ENCODE measurements at places on chromosomes 7 and 10.

DNA sequence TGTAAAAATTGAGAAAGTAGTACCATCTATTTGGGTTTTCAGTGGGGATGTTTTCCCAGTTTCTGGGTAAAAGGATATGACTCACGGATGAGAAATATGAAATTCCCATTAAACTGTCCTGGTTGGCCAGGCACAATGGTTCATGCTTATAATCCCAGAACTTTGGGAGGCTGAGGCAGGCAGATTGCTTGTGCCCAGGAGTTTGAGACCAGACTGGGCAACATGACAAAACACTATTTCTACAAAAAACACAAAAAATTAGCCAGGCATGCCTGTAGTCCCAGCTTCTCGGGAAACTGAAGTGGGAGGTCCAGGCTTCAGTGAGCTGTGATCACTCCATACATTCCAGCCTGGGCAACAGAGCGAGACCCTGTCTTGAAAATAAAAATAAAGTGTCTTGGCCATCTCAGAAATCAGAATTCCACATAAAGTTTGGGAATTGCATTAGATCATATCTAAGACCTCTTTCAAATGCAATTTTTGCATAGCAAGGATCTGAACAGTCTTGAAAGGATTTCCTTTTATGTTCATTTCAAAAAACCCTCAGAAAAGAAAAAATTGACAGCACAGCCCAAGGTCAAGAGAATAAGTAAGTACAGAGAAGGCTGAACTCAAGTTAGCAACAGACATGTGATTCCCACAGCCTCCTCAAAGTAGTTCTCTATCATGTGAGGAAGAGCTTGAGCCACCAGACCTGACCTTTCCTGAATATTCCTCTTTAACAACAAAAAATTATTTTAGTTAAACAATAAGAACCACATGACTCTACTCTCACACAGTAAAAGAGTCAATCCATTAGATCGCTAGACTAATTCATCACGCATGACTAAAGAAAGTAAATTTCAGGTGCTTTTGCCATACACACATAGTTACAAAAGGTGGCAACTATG is 141.5 kb upstream of the CAV2 start:
- no peak for DNase-seq

GRCh38 chr10:30550967-30551815 is 78.4 kb downstream of the LYZL2 start:
- no peak for DNase-seq

DNA sequence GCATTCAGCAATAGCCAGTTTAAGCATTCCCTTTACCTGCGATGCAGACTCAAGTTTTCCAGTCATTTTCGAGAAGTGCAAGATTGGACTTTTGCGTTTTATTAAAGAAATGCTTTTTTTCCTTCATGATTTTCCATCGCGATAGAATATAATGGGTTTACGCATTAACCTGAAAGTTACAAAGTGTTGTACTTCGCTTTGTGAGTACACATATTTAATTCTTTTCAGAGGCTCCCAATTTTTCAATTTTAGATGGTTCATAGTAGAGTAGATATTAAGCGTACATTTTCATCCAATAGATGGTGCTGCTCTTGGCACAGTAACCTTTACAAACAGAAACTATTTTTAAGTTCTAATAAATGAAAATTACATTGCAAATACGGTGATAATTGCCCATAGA is 1.3 kb downstream of the PTPRZ1 start:
- no peak for DNase-seq

GRCh38 chr7:49074538-49074937 is 150.2 kb downstream of the CDC14C start:
- DNase-seq: no peak

GRCh38 chr7:24255139-24255538 is 28.9 kb upstream of the NPY start:
- no peak for DNase-seq

- peak; percentile 24 for DNase-seq
Measured at GRCh38 chr10:48470893-48471805, 133.7 kb downstream of the ARHGAP22 start.

DNA sequence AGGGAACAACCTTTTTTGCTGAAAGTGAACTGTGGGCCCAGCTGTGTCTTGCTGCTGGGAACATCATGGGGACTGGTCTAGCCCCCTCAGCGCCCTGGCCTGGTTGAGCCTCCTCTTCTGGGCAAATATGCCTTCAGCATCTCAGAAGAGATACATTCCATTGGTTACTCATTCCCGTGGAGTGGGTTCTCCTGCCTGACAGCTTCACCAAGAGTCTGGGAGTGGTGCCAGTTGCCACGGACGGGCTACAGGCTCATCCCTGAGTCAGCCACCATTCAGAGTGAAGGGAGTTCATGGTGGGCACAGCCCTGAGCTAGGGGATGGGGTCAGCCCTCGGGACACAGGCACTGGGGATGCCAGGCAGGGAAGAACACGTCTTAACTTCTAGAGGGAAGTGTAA is 81.9 kb downstream of the RAMP3 start:
- no peak for DNase-seq

GRCh38 chr7:94567396-94567795 is 57.8 kb downstream of the CASD1 start:
- DNase-seq: no peak

GRCh38 chr7:134441264-134441663 is 17.6 kb downstream of the AKR1B1 start:
- no peak for DNase-seq

DNA sequence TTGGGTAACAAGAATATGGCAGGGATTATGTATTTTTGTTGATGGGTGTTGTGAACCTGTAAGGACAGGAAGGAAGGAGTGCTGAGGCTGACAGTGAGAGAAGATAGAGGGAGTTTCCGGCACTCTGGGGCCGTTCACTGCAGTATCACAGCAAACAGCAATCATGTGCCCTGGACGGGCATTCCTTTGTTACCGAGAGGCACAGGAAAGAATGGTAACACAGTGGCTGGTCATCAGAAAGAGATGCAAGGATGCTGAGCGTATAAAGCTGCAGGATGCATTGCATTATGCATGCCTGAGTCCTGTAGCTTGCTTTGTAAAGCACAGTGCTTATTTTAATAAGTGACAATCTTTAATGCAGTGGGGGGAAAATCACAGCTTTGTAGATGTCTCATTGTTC is 286.8 kb downstream of the RPS24 start:
- no peak for DNase-seq

- DNase-seq: no peak
Measured at GRCh38 chr10:119248681-119249080, 41.3 kb downstream of the GRK5 start.

- DNase-seq: no peak
Measured at GRCh38 chr7:137625197-137625596, 221.6 kb downstream of the DGKI start.

DNA sequence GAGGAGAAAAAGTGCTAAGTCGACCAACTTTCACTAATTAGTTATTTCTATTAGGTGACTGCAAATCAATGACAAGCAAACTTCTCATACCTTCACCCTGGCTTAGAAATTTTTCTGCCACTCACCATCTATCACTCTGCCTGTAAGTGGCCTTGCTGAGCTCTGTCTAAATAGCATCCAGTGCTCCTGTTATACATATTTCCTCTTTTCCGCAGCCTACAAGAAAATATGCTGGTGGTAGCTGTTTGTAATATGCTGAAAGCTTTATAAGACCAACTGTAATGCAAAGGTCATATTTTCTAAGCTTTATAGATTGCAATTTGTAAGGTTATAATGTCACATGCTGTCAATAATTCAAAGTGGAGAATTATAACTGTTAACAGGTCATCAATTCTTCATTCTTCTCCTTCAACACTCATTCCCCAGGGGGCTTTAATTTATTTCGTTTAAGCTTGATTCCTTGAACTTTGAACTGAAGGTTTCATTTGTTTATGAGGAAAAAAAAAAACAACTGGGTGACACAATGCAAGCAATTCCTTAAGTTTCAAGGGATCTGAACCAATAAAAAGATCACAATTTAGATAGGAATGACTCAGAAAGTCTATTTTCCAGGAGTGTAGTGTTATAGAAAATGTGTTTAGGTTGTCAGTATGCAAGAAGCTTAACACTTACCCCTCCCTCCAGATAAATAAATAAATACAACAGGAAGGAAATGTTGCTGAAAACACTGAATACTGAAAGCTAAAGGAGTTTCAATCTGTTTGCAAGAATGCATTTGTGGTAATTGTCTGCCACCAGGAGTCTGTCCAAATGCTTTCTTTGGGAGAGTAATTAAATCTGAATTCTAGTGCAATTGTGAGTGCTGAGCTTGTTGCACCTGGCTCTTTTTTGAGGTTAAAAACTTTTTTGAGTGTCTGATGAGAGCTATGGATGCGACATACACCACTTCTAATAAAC is 183.7 kb downstream of the SORCS1 start:
- DNase-seq: no peak

- DNase-seq: no peak
Measured at GRCh38 chr10:1063232-1063865, 7.2 kb downstream of the WDR37 start.

DNA sequence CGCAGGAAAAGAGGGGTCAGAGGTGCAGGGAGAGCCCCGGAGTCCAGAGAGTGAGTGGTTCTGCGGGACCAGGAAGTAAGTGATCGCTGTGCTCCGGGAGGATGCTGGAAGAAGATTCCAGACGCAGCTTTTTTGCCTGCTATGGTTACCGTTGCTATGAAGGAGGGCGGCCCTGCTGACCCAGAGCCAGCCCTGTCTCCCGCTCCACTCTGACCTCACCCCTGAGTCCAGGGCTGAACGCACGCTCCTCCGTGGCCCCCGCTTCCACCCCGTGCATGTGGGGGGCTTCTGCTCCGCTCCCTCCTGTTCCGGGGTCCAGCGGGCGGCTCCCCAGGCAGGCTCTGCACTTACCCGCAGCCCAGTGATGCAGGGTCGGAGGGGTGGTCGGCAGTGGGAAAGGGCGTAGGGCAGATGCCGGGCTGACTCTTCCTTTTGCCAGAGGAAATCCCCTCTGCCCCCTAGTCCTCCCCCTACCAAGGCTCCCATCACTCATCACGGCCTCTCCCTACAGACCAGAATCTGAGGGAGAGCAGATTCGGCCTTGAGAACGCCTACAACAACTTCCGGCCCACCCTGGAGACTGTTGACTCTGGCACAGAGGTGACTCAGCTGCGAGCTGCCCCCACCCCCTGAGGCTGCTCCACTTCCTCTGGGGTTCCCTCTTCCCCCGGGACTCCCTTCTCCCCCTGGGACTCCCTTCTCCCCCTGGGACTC is 2.7 kb upstream of the MUC17 start:
- peak; percentile 54 for DNase-seq

DNA sequence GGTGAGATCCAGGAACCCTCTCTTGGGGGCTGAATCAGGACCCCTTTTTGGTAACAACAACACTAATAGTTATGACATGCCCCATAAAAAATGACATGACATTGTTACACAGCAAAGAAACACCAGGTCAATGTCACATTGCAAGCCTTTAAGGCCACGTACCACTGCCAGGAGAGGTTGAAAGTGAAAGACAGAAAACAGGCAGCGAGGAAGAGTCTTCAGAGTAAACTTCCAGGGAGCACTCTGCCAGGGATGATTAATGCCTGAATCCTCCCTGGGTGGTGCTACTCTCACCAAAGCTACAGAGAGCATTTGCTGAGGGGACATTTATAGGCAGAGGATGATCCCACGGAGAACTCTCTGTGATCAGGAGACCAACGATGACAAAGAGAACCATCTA is 551.6 kb downstream of the CALN1 start:
- no peak for DNase-seq

DNA sequence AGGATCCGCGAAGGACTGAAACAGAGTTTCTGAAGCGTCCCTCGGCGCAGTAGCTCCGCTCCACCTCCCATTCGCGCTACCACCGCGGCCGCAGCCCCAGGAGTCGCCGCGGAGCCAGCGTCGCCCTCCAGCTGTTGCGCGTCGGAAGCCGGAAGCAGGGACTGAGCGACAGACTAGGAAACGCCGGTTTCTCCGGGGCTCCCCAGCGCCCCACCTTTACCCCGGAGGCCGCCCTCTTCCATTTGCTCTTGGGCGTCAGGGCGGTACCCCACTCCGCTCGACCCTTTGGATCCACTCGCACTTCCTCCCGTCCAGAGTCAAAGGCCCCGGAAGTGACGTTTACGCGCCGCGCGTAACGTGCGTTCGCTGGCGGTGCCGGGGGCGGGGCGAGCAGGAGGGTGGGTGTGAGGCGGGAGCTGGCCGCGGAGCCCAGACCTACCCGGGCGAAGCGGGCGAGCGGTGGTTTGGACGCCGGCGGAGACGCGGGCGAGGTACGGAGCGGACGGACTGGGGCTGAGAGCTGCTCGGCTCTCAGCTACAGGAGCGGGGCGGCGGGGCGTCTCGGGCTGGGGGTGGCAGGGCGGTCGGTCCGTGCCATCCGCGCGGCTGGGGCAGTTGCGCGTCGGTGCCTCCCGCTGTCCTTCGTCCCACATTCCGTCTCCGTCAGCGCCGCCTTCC is at the start of gene RABGEF1:
Gene RABGEF1 (plus strand): TSS at position 432 of the 678 bp plus-strand sequence. CDS start 31,167 bp downstream, outside the sequence.
- peak; percentile 97 for DNase-seq

DNA sequence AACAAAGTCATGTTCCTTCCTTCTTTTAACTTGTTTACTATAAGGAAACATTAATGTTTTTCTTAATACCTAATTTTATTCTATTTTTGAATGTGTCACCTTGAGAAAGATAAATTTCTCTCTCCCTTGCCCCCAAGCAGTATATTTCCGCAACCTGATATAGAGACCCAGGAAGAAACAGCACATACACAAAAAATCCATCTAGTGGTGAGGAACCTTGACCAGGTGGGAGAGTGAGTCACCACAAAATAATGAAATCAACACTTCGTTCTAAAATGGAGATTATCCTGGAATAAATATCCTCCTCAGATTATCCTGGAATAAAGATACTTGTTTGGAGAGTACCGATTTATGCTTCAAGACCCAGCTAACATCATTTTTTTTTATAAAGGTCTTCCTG is 232.9 kb upstream of the PTN start:
- DNase-seq: no peak

GRCh38 chr7:107989618-107990373 is 13.2 kb downstream of the LAMB1 start:
- DNase-seq: no peak

DNA sequence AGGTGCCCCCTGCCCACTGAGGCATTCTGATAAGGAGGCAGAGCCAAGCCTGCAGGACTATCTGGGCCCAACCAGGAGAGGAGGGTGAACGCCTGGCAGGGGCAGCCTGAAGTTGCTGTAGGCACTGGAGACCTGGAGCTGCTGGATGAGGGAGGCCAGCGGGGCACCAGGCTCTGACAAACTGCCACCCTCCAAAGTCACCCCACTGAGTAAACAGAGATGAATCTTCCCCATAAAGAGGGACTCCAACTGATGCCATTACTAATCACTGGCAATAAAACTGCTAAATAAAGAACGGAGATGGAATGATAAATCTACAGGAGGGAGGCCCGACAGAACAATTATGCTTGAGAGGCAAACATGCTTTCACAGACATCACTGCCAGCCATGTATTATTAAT is 44.2 kb downstream of the DRGX start:
- peak; percentile 30 for DNase-seq

DNA sequence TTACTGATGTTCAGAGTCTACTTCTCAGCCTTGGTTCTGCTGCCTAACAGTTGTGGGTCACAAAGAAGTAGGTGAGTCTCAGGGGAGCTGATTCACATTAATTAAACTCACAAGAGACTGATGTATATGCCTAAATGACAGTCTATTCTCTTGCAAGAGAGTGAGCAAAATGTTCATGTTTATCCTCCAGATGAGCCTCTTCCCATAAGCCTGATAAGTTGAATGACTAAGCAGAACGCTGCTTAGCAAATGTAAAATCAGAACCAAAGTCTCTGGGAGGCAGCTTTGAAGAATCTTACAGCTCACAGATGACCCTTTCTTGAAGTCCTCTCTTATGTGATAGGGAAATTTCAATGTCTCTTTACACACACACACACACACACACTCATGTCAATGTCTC is 1092.2 kb downstream of the TYW1 start:
- no peak for DNase-seq

Measured in mesothelial cell of epicardium (in vitro differentiated cells).